ENCODE measurements at places on chromosomes 7 and 10.
A peak's percentile ranks its signal among the peaks of the same experiment; 100 is the strongest.

- peak; percentile 37 for DNase-seq
These were observed 41.1 kb upstream of the PRKAR1B start for GRCh38 chr7:767941-768731.

DNA sequence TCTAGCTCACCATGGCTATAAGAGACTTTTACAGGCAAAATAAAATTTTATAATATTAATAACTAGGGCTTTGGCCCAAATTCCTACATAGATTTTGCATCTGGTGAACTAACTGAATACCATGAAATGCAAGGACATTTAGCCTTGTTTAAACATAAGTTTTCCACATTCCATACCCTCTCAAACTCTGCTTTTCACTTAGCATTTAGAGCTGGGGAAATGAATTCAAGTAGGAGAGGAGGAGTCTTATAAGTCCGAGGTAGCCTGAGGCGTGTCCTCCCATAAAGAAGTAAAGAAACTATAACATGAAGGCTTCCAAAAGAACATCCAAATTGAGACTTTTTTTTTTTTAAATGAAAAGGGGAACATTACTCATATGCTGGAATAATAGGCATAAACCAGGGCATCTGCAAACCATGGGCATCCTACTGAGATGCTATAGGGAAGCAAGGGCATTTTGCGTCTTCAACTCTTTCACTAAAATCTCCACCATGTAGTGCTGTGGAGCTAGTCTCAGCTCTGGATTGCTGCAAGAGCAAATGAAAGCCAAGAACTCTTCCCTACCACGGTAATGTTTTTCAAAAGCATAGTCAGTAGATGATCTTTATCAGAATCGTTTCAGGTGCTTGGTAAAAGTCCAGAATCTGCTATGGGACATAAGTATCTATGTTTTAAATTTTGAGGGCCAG is 79.1 kb downstream of the PALS2 start:
- no peak for DNase-seq

DNA sequence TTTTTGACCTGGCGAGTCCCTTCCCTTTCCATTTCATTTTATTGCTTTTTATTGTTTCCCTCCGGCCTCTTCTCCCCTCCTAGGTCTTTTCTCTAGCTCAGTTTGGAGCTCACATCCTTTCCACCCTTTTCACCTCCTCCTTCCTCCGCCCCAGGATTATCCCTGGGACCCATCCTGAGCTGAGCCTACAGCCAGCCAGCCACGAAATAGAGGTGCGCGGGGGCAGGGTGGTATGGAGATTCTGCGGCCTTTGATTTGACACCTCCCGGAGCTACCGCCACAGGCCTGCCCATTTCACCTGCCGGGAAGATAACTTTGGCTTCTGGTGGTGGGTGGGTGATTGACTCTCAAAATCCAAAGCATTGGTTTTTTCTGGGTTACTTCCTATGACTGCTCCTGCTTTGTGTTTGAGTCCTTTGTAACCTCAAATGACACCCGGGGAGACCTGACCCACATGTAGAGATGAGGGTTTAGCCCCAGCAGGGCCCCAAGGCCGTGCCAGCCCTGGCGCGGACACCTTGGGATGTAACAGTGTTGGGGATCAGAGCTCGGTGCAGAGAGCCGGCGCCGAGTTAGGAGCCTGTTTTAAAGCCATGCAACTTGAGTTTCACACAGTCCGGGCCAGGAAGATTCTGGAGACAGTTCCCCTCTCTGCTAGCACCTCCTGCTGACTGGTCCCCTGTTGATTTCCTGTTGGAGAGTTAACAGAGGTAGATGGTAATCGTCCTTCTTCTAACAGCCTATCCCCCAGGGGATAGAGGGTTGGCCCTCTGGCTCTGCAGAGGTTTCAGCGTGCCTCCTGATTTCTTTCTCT is 1.5 kb downstream of the DUSP5 start:
- peak; percentile 62 for DNase-seq

DNA sequence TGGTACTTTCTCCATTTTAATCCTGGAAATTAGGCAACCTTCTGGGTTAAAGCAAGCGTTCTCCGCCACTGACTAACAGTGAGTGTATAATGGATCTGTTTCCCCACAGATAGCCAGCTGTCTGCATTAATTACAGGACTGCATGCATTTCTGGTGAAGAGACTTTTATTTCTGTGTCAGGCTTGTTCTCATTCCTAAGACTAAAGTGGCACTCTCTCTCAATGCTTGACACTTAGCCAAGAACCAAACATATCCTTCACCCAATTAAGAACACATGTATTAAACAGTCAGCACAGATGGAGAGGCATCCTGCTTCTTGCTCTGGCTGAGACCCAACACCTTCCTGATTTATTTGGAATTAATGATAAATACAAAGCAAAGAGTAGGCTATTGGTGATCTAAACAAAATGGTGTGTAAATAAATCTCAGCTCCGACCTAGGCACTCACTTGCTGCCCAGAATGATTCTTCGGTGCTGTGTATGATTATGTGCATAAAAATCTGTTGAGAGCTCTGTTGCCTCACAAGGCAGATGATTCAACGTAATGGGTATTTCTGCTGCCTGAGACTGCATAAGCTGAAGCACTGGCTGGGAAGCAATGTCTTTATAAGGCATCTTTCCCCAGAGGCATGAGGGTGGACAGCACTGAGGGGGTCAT is 16.8 kb downstream of the CALU start:
- DNase-seq = peak; percentile 95

GRCh38 chr10:18533896-18534295 is 117.5 kb downstream of the NSUN6 start:
- no peak for DNase-seq

GRCh38 chr10:3472287-3473051 is 299.9 kb upstream of the PITRM1 start:
- peak; percentile 85 for DNase-seq

GRCh38 chr7:114885836-114886235 is 36.1 kb upstream of the MDFIC start:
- DNase-seq = peak; percentile 32

DNA sequence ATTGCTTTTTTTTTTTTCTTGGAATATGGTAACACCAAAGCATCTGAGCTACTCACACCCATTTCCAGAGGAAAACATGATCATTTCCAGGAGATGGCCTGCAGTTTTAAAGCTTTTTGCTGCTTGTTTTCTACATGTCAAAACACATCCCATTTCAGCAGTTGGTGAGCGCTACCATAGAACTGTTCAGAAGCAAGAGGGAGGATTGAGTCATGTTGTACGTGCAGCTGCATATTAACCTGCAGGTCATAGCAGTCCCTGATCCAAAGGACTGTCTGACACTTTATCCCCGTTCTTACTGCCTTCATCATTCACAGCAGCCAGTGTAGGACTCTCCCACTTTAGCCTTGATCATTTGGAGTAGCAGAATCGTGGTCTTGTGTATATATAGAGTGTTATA is 124.6 kb downstream of the AUTS2 start:
- DNase-seq = peak; percentile 18

DNA sequence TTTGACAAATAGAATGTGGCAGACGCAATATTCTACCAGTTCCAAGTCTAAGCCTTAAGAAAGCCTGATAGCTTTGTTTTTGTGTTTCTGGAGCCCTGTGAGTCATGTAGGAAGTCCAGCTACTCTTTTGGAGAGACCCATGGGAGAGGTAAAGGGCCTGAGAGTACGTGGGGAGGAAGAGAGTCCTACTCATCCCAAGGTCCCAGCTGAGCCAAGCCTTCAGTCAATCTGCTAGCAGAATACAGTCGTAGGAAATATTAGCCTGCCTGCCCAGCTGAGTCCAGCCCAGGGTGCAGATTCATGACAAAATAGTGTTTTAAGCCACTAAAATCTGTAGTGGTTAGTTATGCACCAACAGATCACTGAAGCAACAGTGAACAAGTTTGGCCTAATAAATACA is 9.0 kb upstream of the GNA12 start:
- no peak for DNase-seq

DNA sequence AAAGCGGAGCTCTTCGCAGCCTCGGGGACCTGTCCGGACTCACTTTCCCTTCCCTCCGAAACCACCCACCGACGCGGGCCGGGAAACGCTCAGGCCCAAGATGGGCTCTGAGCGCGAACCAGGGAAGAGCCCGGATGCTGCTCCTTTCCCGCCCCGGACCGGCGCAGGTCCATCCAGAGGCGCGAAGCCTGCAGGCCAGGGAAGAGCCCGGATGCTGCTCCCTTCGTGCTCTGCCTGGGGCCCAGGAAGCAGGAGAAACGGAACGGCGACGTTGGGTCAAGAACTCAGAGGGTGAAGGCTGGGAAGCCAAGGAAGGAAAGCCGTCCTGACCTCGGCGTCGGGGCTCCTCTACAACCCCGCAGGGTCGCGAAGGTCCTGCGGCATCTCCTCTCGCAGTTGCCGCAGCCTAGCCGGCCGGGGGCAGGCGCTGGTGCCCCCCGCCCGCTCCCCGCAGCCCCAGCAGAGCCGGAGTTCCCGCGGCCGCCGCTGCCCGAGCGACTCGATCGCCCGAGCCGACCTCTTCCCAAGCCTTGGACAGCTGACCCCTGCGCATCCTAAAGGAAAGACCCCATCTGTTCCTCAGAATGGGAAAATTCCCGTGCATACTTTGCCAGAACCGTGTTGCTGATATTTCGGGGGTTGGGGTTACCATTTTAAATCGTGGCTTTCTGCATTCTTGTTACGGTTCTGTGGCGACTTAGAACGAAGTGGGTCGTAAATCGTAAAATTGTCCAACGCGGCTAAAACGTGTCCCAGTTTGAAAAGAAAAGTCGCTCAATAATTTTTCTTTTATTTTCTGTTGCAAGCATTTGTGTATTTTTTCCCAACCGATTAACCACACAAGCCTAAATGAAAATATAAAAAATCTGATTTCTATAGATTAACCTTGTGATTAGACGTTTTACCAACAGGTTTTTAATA is 7.5 kb downstream of the HOXA1 start:
- no peak for DNase-seq

DNA sequence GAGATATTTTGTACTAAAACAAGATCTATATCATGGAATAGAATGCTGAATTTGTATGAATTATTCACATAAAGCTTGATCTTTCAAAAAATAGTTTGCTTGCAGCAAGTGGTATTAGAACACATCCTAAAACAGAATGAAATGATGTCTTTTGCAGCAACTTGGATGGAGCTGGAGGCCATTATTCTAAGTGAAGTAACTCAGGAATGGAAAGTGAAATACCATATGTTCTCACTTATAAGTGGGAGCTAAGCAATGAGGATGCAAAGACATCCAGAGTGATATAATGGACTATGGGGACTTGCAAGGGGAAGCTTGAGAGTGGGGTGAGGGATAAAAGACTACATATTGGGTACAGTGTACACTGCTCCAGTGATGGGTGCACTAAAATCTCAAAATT is 53.7 kb downstream of the ASB4 start:
- no peak for DNase-seq

GRCh38 chr7:73994023-73994422 is 34.0 kb upstream of the ELN start:
- DNase-seq = no peak

GRCh38 chr7:125184801-125185200 is 255.2 kb upstream of the POT1 start:
- DNase-seq = no peak

GRCh38 chr7:133829336-133829897 is 297.7 kb upstream of the LRGUK start:
- DNase-seq = peak; percentile 42

- no peak for DNase-seq
These were observed 251.2 kb downstream of the PRPF18 start for GRCh38 chr10:13837966-13838365.

GRCh38 chr7:112556633-112557032 is 75.8 kb downstream of the LSMEM1 start:
- no peak for DNase-seq

- no peak for DNase-seq
These were observed 126.2 kb downstream of the SNX13 start for GRCh38 chr7:17814058-17814457.

- DNase-seq = peak; percentile 8
These were observed 16.9 kb upstream of the OTUD1 start for GRCh38 chr10:23422003-23422411.

DNA sequence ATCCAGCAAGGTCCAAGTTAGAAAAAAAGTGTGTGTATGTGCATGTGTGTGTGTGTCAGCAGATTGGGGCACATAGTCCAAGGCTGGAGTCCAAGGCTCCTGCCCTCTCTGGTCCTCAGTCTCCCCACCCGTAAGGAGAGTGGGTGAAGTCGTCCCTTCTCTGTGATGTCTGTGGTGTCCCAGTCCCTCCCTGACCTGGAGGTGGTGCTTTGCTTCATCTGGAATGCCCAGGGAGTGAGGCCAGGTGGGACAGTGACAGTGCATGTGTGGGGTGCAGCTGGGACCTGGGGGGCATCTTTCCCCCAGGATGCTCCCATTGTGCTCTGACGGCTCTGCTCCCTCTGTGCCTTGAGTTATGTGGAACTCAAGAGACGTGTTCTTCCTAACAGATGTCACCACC is 18.0 kb downstream of the AQP1 start:
- no peak for DNase-seq

- peak; percentile 29 for DNase-seq
These were observed 31.8 kb downstream of the EZH2 start for GRCh38 chr7:148852272-148852671.

GRCh38 chr10:62025901-62026879 is 124.7 kb downstream of the ARID5B start:
- DNase-seq = peak; percentile 84

GRCh38 chr7:139526578-139527544 is 3.4 kb downstream of the CLEC2L start:
- peak; percentile 98 for DNase-seq

- DNase-seq = peak; percentile 32
These were observed 578 bp downstream of the CACUL1 start for GRCh38 chr10:118754229-118754555.

DNA sequence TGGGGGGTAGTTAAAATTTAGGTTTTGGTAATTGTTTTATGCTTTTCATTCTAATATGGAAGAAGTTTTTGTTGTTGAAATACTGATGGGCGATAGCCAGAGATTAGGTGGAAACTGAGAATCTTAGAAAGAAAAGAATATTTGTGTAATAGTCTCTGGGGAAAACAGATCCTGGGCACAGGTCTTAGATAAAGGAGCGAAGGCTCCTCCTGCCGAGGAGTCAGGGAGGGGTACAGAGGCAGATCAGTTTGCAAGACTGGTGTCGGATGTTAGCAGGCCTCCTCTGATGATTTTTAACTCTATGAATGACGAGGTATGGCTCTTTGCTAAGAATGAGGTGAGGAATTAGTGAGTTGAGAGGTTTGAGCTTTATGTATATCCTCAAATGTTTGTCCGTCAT is 339.7 kb downstream of the HGF start:
- peak; percentile 29 for DNase-seq

GRCh38 chr7:124399941-124400340 is 365.7 kb downstream of the GPR37 start:
- DNase-seq = no peak

DNA sequence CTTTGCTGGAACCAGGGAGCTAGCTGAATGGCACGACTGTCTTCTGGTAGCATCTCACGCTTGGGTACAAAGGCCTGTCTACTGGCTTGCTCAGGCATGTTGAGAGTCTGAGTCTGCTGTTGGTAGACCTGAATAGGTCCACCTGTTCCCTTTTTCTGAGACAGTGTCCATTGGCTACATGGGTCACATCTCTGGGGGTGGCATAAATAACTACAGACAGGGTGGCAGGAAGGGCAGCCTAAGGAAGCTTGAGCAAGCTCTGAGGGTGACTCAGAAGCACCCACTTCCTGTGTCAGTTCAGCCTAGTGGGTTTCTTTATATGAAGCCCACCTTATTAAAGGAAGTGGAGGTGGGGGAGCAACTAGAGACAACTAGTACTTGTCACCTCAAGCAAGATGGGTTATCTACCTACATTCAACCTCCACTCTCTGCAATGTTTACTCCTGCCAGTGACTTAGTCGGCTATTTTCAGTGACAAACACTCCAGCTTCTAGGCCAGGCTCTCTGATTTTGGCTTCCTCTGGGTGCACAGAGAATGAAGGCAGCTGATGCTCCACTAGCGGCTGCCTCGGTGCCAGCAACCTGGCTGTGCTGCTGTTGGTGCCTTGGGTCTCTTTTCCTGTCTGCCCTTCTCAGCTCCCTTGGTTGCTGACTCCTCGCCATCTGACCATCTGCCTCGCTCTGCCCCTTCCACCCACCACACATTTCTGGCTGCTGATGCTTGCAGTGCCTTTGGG is 5.7 kb upstream of the ZYX start:
- no peak for DNase-seq

All from iris pigment epithelial cell (primary cell).